Stimulated activated CD4-positive, alpha-beta T cell treated with anti-CD3 and anti-CD28 coated beads, Interleukin-1b, Interleukin-23, amount 100 ng/mL, for 1 hour (primary cell): ENCODE measurements at places on chromosomes 12 and 14.

- DNase-seq: no peak
Measured at GRCh38 chr12:27272373-27273028, 28.4 kb downstream of the STK38L start.

DNA sequence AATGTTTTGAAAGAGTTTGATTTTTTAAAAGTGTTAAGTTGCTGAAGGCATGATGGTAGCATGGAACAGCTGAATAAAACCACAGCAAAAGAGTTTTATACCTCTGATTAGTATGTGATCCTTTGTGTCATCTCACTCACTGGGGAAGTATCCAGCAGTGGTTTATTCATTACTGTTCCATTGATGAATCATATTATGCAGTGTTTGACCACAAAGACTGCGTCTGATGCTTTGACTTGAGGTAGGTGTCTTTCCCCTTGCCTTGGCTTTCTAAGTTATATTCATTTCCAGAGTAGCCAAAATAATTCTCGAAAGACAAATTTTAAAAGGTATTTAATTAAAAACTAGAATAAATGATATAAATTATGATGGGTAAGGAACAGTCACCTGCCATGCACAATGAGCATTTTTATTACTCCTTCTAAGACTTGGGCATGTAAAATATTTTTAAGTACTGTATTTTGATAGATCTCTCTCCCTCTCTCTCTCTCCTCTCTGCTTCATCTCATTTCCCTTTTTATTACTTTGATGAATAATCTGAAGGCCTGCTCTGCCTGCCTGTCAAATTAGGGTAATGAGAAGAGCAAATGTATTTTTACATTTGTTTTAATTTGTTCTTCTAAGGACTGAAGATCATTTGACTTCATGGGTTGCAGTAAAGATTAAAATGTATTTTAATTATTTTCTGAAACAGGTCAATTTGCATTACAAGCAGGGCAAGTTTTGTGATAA is 164.9 kb downstream of the NAV3 start:
- no peak for DNase-seq

DNA sequence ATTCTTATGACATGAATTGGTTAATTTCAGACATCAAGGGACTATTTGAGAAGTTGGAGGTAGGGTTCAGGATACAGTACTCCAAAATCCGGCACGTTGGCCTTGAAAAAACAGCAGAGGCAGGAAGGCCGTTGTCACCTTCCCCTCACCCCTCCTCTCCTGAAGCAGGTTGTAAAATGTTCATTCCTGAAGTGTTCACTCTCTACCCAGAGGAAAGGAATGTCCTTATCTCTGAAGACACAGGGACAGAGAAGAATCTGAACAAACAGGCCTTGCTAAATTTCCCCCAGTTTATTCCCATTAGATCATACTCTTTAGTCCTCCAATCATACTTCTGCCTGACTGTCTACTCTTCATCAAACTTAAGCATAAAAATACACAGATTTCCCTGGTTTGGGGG is 313.6 kb downstream of the ZFP36L1 start:
- DNase-seq: no peak

DNA sequence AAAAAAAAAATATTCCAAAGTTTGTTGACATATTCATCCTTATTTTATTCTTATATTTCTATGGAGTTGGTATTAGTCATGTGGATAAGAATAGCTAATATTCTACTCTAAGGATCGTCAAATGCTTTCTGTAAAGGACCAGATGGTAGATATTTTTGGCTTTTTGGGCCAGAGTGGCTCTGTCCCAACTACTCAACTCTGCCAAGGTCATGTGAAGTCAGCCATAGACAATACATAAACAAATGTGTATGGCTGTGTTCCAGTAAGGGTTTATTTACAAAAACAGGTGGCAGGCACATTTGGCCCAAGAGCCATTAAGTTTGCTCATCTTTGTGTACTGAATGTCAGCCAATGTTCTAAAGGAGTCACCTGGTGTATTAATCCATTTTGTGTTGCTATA is 131.8 kb downstream of the TBX5 start:
- no peak for DNase-seq

DNA sequence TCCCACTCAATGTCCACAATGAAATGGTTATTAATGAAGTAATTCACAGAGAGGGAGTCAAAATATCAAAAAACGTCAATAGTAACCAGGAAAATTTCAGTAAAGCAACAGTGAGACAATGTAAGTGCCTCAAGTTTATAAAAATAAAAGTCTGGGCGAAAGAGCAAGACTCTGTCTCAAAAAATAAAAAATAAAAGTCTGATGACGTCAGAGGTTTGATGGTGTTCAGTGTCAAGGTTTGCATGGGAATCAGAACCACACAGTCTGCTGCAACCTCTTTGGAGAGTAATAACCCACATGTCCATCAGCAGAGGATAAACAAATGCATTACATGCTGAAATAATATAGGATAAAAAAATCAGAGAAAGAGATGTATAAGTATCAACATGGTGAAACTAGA is 152.4 kb downstream of the ASCL1 start:
- no peak for DNase-seq

GRCh38 chr12:1256285-1256684 is 265.3 kb downstream of the ERC1 start:
- DNase-seq: no peak
